Activated naive CD8-positive, alpha-beta T cell treated with anti-CD3 and anti-CD28 coated beads, Interleukin-2, amount 50 U/mL, for 24 hours (primary cell): ENCODE measurements at places on chromosomes 5 and 9.
A peak's percentile ranks its signal among the peaks of the same experiment; 100 is the strongest.

GRCh38 chr9:4065054-4065453, 234.8 kb downstream of the GLIS3 start:
- no peaks in the 10 kb centered on the region for H3K4me1 ChIP-seq
- no peaks in the 10 kb centered on the region for H3K27me3 ChIP-seq
- no peaks in the 10 kb centered on the region for H3K36me3 ChIP-seq

GRCh38 chr5:61371474-61371873, 39.4 kb downstream of the ZSWIM6 start:
- H3K27me3 ChIP-seq, result no peaks in the 10 kb centered on the region
- no peak overlapping the region for H3K4me3 ChIP-seq
- no peak overlapping the region for H3K27ac ChIP-seq
- DNase-seq, result no peak
- H3K4me1 ChIP-seq, result no peaks in the 10 kb centered on the region
- H3K36me3 ChIP-seq, result peaks cover 15% of the 10 kb centered on the region

DNA sequence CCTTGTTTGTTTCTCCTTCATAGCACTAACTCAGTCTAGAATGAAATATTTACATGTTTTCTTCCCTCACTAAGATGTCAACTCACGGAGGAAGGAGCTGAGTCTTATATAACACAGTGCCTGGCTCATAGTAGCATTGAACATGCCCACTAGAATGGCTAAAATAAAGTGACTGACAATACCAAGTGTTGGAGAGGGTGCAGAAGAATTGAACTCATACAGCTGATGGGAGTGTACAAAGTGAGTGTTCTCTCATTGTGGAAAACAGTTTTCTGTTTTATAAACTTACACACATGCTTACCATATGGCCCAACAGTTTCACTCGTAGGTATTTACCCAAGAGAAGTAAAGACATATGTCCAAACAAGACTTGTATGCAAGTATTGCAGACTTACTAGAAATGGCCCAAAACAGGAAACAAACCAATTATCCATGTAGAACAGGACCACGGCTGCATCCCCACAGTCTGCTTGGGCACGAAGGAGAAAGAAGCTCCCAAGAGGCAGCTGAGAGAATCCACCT, 87.5 kb downstream of the PPARGC1B start:
- H3K4me3 ChIP-seq, result no peak overlapping the region
- no peaks in the 10 kb centered on the region for H3K27me3 ChIP-seq
- no peaks in the 10 kb centered on the region for H3K4me1 ChIP-seq
- DNase-seq, result no peak
- peaks cover 2% of the 10 kb centered on the region for H3K36me3 ChIP-seq

DNA sequence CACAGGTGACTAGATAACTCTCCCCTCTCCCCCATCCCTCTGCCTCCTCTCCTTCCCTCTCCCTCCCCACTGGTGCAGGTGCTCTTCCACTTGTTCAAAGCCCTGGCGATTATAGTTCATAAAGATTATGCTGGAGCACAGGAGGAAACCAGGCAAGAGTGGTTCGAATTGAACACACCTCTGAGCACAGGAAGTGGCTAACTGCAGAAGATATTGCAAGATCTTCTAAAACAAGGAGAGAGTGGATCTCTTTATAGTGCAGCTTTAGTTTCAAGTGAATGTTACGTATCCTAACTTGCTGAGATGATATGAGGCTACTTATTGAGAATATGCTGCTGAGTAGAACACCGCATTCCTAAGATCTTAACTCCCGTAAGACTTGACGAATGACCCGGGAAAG, 178.4 kb downstream of the GOLPH3 start:
- H3K27me3 ChIP-seq, result peaks cover 1% of the 10 kb centered on the region
- H3K36me3 ChIP-seq, result no peaks in the 10 kb centered on the region
- DNase-seq, result no peak
- H3K4me1 ChIP-seq, result peaks cover 2% of the 10 kb centered on the region
- no peak overlapping the region for H3K27ac ChIP-seq

DNA sequence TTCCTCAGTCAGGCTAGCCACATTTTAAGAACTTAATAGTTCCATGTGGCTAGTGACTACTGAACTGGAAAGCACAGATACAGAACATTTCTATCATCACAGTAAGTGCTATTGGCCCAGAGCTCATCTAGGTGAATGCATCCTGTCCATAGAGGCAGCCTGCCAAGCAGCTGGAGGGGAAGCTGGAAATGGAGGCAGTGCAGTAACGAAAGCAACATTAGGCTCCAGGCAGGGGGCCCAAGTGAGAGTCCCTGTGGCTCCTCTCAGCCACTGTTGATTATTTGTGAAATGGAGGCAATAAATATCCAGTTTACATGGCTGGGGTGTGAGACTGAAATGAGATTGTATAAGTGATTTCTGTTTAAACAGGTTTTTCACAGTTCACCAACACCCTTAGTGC, 227.2 kb upstream of the KLF9 start:
- H3K4me3 ChIP-seq, result no peak overlapping the region
- no peaks in the 10 kb centered on the region for H3K4me1 ChIP-seq
- H3K27me3 ChIP-seq, result peaks cover 6% of the 10 kb centered on the region
- H3K36me3 ChIP-seq, result no peaks in the 10 kb centered on the region
- DNase-seq, result no peak

DNA sequence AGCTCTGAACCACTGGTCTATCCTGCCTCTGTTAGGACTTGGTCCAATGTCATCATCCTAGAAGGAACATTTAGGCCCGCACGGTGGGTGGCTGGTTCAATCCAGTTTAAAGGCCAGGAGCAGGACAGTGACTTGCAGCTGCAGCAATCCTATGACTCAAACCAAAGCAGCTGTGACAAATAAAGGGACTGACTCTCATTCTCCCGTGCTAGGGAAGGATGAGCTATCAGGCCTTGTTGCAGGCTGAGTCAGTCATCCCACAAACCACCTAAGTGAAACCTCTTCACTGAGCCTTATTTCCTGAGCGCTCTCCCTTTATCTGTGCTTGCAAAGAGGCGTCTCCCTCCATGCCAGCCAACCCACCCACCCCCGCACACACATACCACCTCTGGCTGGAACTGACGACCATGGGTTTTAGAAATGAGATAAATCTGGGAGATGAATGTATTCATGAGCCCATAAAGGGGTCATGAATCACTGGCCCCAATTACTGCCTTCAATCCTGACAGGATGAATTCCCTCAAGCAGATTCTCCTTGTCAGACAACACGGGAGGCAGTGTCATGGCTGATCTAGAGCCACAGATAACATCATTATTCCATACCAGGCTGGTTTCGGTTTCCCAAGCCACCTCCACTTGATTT, 93.4 kb downstream of the KCNIP1 start:
- no peak overlapping the region for H3K4me3 ChIP-seq
- no peaks in the 10 kb centered on the region for H3K36me3 ChIP-seq
- DNase-seq, result peak; percentile 55
- H3K4me1 ChIP-seq, result peaks cover 30% of the 10 kb centered on the region
- H3K27me3 ChIP-seq, result peaks cover 44% of the 10 kb centered on the region
